Stimulated activated CD4-positive, alpha-beta T cell treated with anti-CD3 and anti-CD28 coated beads, Interleukin-1b, Interleukin-23, amount 100 ng/mL, for 1 hour (primary cell): ENCODE measurements at places on chromosomes 13 and 19.

DNA sequence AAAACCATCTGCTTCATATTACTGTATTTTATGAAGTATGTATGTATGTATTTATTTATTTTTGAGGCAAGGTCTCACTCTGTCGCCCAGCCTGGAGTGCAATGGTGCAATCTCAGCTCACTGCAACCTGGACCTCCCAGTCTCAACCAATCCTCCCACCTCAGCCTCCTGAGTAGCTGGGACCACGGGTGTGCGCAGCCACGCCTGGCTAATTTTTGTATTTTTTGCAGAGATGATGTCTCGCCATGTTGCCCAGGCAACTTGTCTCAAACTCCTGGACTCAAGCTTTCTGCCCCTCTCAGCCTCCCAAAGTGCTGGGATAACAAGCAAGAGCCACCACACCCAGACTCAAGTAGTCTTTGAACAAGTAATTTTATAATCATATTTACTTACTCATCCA is 5.5 kb downstream of the KATNAL1 start:
- no peak for DNase-seq

GRCh38 chr13:45909673-45910072 is 58.1 kb upstream of the SIAH3 start:
- DNase-seq, result no peak

- DNase-seq, result no peak
These were observed 15.6 kb downstream of the NAA16 start for GRCh38 chr13:41326661-41327060.

GRCh38 chr13:24253520-24254145 is 55.7 kb upstream of the C1QTNF9 start:
- DNase-seq, result no peak

DNA sequence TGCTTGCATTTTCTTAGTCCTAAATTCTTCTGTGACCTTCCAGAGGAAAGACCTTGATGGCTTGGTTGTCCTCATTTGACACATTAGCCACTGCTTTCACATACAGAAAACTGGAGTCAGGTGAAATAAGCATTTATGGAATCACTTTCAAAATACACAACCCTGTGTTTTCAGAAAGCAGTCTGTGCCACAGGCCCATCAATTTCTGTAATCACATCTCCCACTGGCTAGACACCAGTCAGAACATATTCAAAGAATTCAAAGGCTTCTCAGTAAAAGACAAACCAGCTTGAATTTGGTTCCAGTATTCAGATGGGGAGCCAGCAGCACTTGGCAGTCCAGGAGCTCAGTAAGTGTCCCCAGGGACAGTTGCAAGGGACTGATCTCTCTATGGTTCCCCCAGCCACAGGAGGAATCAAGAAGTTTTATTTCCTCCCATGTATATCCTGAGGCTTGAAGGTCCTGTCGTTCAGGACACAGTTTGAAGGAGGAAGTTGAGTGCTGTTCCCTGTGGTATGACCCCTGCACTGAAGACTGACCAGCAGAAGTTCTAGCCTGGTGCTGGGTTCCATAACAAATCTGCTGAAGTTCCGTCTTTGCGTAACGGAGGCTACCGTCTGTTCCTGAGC is 214.3 kb downstream of the FOXO1 start:
- DNase-seq, result no peak

GRCh38 chr13:39565036-39565949 is 37.7 kb downstream of the LHFPL6 start:
- DNase-seq, result no peak

GRCh38 chr13:106525865-106526264 is 9.6 kb downstream of the EFNB2 start:
- no peak for DNase-seq

GRCh38 chr19:608155-609003 is 18.7 kb downstream of the HCN2 start:
- DNase-seq, result no peak

DNA sequence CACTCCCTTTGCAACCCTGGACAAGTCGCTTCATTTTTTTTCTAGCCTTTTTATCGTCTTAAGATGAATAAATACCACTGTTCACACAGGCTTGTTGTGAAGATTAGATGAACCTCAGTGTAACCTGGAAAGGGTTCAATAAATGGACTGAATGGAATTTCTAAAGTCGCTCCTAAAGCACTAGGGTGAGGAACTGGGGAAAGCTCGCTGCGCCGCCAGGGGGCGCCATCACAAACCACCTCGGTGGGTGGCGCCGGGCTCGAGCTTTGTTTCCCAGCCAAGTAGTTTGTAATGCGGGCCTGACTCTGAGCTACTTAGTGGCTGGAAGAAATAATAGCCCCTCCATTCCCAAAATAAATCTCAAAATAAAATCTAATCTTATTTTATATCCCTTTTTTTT is 2.2 kb upstream of the CEACAM6 start:
- DNase-seq, result peak; percentile 71

GRCh38 chr13:98224557-98224956 is 47.5 kb upstream of the RNF113B start:
- DNase-seq, result no peak

GRCh38 chr19:52200044-52200443 is 10.2 kb downstream of the PPP2R1A start:
- no peak for DNase-seq

DNA sequence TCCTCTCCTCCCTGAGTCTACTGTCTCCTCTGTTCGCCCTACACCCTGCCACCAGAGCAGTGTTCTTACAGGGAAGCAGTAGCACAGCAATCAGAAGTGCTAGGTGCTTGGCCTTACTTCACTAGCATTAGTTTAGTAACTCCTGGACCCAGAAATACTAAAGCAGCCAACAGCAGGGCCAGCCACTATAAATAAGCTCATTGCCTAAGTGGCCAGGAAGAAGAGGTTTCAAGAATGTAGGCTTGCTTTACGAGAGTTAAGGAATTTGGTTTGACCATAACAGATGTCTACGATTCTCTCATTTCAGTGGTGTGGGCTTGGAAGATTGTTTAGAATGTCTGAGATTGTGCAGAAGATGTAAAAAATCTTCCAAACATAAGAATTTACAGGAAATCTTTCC is 103.3 kb downstream of the ZAR1L start:
- DNase-seq, result no peak

DNA sequence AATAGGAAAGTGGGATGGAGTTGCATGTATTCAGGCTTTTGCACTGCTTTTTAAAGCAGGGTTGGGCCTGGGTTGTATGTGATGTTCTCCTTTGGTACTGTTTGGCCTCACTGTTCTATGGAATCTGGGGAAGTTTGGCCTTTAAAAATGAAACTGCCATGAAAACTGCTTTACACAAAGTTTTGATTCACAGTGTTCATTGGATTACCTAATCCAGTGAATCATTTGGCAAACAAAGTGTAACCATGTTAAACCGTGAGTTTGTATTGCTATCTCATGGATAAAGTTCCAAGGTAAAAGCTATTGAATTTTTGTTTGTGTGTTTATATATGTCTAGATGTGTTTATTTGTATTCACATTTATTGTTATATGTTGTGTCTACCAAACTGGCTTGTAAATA is 1658.6 kb downstream of the OLFM4 start:
- no peak for DNase-seq

- DNase-seq, result no peak
These were observed 4.3 kb downstream of the CAB39L start for GRCh38 chr13:49439609-49440008.

DNA sequence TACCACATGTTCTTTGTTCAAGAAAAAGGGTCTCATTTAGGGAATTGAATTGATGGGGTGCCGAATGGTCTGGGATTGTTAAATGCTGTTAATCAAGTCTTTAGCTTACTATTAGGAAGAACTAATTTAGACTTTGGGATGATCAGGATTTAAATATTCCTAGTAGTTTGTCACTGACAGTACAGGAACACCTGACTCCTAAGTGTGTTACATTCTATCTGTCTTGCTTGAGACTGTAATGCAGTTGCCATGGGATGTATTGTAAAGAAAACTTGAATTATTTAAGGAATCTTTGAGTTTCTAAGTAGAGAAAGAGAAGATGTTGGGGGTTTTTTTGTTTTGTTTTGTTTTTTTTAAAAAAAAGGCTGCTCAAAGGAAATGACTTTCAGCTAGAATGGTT is 17.8 kb upstream of the KCTD4 start:
- DNase-seq, result no peak
